ENCODE measurements at places on chromosomes 16 and 17.

DNA sequence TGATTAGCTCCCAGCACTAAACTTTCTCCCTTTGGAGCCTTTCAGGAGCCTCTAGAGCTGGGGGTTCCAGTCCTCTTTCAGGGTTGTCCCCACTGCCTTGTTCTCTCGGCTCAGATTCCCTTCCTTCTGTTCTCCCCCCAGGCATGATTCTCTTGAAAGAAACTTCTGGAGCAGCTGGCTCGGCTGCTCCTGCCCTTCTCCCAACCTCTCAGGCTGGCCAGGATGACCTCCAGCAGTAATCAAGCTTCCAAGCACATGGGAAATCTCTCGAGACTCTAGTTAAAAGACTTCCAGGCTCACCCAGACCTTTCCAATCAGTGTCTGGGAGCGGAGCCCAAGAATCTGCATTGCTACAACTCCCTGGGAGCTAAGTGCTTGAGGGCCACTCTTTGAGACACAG, 3.6 kb downstream of the SDK2 start:
- DNase-seq, result no peak

GRCh38 chr16:75566758-75567255, 628 bp downstream of the GABARAPL2 start:
- DNase-seq, result peak; percentile 14

GRCh38 chr17:77864234-77865111, 94.0 kb upstream of the TNRC6C start:
- DNase-seq, result no peak

DNA sequence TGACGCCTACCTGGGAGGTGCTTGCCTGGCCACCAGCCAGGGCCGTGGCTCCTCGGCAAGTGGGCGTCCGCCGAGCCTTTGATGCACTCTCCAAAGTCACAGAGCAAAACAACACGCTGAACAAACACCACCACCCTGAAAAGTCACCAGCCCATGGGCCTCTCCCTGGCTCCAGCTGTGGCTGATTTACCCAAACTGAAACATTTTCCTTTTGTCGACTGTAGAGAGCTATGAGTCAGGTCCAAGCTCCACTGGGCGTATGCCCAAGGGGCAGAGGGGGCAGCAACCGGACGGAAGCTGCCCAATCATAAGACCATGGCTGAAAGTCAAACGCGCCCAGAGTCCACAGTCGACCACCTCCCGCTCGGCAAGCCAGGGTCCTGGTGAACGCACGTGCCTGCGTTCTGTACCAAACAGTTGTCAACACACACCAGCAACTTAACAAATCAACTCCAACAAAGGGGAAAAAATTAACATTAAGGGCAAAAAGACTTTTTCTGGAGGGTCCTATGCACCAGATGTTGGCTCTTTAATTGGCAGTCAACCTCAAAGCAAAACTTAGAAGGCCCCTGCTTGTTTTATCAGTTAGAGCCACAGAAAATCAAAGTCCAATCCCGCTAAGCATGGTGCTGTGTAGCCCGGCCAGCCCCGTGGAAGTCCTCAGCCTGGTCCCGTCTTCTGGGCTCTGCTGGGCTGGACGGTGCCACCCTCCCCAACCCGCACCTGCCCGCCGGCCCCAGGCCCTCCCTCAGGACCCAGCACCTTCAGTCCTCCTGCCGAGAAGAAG, 47.3 kb downstream of the TBC1D16 start:
- no peak for DNase-seq

DNA sequence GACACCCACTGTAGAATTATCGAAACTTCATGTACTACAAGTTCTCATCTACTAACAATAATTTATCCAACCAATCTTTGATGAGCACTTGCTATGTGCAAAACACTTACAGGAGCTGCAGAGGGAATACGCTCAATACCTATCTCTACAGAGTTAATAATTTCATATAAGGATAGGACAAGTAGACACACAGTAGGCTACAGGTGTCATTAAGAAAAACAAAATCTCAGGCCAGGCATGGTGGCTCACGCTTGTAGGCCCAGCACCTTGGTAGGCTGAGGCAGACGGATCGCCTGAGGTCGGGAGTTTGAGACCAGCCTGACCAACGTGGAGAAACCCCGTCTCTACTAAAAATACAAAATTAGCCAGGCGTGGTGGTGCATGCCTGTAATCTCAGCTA, 91.3 kb upstream of the PLEKHM1 start:
- DNase-seq, result no peak

DNA sequence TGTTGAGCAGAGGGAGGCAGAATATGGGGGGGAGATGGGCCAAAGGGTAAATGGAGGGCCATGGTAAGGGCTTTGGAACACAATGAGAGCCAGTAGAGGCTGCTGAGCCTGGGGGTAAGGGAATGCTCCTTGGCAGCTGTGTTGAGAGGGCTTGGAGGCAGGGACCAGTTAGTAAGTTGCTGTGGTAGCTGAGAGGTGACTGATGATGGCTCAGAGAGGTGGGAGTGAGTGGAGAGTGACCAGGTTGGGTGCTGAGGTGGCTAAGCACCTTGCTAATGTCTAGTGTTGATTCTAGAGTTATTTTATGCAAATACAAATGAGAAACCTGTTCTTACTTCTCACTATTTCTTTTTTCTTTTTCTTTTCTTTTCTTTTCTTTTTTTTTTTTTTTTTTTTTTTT, 10.8 kb downstream of the SBK1 start:
- no peak for DNase-seq

GRCh38 chr16:75556431-75556950, 439 bp upstream of the TMEM231 start:
- DNase-seq, result no peak

DNA sequence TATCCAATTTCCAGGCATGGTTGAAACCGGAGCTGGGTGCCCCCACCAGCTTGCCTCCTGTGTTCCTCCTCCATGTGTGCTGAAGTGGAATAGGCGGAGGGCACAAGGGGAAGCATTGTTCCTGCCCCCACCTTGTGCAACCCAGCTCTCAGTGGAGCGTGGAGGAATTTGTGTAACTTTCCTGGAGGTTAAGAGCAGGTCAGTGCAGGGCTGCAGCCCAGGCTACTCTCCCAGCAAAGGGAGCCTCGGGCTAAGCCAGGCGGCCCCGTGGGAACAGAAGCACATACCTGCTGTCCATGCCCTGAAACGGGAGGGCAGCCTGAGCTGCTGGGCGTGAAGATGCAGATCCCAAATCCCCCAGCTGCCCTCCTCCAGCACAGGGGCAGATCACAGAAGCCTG, 158.8 kb upstream of the LHX1 start:
- DNase-seq, result no peak

- no peak for DNase-seq
Measured at GRCh38 chr17:29068818-29069217, 25.9 kb downstream of the PIPOX start.

DNA sequence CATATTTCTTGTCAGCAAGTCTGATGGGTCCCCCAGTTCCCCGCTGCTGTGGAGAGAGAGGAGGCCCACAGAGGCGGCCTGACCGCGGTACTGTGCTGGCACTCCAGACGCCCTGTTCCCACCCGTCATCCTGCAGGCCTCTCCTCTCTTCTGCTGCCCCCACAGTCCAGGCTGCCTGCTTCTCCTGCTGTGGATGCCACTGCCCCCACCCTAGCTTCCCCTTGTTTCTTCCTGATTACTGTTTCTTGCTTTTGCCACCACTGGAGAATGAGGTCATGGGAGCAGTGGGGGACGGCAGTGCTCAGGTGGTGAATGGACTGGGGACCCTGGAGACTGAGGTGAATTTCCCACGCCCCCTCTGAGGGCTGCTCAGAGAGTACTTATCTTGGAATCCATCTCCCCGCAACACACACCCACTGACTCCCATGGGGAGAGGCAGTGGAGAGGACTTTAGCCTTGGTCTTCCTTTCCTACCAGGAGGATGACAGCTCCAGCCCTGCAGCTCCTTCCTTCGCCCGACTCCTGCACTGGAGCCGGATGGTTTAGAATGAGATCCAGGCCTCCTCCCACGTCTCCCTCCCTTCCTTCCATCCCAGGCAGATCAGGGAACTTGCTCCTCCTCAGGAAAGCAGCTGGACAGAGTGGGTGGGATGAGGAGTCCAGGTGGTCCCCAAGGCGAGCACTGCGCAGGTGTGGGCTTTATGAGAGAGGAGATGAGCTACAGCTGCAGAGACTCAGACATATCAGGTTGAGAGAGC, 60.4 kb downstream of the PLXDC1 start:
- DNase-seq, result no peak

Data from T follicular helper cell (primary cell).